Activated CD4-positive, CD25-positive, alpha-beta regulatory T cell (primary cell): ENCODE measurements at places on chromosomes 1 and 21.

- DNase-seq: no peak
These were observed 146.6 kb downstream of the PGBD5 start for GRCh38 chr1:230279583-230279945.

- no peak for DNase-seq
These were observed 53.6 kb downstream of the ADCY10 start for GRCh38 chr1:167860231-167860923.

GRCh38 chr1:101365878-101366277 lies 129.1 kb downstream of the S1PR1 start:
- DNase-seq: no peak

- no peak for DNase-seq
These were observed 13.6 kb upstream of the FAM89A start for GRCh38 chr1:231053493-231054162.

DNA sequence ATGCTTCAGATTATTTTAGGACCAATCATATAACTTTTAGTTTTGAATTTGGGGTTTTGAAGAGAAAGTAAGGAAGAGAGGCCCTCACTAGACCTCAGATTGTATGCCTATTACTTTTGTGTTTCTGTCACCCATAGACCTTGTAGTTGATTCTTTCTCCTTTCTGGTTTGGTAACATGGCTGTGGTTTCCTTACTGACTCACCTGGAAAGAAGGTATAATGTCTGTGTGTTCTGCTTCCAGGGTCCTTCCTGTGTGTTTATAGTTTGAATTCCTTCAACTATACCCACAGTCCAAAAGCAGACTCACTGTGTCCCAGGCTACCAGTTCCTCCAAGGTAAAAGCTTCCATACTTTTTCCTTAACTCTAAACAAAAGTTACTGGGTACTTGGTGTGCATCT lies 8.1 kb downstream of the SLC44A3 start:
- DNase-seq: no peak
